DMS 273 treated with DMSO at 0.1 percent for 48 hours (cell line): ENCODE measurements at places on chromosomes 5 and 9.

DNA sequence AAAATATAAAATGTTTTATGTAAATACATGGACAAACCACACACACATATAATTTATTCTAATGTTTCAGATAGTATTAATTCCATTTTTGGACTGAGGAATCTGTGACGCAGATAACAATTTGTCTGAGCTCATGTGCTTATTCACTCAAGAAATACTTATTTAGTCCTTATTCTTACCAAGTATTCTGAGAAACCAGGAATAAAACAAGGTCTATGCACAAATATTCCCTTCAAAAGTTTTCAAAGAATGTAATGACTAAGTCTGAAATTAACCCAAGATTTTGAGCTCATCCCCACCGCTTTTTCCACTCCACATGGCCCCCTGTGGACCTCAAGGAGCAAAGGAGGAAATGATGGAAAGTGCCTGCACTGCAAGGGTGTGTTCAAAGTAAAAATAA is 1022.3 kb downstream of the EFNA5 start:
- no peak for DNase-seq

DNA sequence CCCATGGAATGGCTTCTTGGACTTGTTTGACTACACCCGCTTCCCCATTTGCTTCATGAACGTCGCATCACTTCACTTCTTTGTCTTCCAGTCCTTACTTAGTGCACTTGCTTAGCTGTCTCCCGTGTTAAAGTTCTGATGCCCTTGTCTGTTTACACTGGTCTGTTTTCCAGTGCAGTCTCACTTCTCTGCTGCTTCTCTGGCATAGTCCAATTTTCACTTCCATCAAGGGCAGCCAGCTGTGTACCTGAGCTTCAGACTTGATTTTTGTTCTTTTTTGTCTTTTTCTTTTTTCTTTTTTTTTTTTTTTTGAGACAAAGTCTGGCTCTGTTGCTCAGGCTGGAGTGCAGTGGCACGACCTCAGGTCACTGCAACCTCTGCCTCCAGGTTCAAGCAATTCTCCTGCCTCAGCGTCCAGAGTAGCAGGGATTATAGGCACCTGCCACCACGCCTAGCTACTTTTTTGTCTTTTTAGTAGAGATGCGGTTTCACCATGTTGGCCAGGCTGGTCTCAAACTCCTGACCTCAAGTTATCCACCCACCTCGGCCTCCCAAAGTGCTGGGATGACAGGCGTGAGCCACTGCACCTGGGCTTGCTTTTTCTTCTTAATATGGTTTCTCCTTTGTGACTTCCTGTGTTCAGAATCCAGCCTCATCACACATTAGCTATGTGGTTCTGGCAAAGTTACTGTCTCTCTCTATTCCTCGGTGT is 75.4 kb downstream of the LRRC70 start:
- DNase-seq: no peak

- DNase-seq: no peak
Observed at GRCh38 chr5:64763948-64764503, 4.5 kb downstream of the SREK1IP1 start.

DNA sequence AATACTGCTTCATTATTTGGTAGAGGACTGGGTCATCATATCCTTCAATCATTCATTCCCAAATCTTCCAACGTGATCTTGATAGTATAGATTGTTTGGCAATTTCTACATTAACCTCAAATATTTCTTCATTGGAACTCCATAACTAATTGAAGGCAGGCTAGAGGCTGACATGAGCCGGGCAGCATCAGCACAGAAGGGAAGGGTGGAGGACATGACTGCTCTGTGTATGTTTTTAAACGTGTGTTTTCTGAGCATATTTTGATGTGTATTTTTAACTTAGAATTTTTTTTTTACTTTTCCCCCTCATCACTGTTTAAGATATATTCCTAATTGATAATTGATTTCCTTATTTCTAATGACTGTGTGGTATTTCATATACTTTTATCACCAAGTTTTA is 12.6 kb downstream of the DDX4 start:
- DNase-seq: no peak
